ENCODE measurements at places on chromosomes 13 and 19.

DNA sequence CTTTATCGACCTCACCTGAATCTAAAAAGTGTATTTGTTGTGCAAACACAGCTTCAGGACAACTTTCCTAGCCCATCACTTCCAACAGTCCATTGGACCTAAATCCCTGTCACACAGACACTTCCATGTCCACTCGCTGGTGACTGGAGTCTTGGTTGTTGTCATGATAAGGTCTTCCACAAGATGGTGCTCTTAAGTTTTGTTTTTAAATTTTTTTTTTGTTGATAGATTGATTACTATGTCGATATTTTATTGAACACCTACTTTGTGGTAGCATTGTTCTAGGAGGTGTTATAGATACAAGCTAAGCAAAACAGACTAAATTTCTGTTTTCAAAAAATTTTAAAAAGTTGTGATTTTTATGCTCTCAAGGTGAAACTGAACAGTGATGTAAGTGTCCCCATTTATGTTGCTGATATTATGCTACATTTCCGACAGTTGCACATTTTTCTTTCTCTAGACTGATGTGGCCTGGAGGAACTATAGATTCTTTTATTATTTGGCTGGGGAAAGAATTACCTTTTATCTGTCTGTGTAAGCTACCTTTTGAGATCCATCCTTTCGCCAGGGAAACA, 8.1 kb upstream of the ERICH6B start:
- no peak for DNase-seq

GRCh38 chr13:41315443-41316047, 4.5 kb downstream of the NAA16 start:
- no peak for DNase-seq

DNA sequence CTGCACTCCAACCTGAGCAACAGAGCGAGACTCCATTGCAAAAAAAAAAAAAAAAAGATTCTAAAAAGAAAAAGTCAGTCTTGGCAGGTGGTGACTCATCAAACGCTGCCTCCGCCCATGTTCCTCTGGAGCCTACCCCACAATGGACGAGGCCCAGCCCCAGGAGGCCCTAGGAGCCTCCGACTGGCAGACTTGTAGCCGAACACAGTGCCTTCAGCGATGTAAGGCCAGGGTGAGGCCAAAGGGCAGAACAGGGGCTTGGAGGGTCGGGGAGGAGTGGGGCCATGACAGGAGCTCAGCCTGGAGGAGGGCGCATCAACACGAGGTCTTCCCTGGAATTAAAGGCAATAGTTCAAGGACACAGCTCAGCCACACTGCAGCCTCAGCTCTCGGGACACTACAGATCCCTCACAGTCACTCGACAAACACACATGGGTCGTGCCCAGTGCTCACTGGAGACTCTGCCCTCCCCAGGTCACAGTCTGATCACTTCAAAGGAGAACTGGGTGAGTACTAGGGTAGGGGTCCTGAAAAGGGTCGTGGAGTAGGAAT, 5.1 kb downstream of the USE1 start:
- no peak for DNase-seq

DNA sequence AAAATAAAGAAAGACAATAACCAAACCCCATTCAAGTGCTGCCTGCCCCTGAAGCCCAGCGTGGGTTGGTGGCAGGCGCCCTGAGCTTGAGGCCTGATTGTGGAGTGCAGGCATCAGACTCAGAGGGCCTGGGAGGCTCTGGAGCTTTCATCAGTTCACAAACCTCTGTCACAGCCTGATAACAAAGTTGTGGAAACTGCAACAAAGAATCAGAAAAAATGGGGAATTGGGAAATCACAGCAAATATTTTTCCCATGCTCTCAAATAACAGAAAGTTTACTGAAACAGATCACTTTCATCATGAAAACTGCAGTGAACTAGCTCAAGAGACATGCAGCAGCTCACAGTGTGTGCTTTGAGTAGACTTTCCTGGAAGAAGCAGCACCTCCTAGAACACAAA, 793.6 kb downstream of the UQCRFS1 start:
- no peak for DNase-seq

- no peak for DNase-seq
These were observed 10.5 kb upstream of the ZNF112 start for GRCh38 chr19:44367024-44367423.

DNA sequence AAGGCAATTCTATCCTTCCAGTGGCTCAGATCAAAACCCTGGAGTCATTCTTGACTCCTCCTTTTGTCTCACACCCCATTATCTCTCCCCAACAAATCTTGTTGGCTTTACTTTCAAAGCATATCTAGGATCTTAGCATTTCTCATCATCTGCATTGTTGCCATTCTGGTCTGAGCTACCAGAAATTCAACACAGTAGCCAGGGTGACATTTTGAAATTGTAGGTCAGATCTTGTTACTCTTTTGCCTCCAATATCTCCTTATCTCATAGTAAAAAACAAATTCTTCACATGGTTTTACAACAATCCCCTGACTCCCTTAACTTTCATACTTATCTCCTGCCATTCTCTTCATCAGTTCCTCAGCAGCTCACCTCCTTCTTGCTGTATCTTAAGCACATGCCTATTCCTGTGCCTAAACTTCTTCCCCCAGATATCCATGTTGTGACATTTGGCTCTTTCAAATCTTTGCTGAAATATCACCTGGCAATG, 115.8 kb downstream of the KLF5 start:
- no peak for DNase-seq

- no peak for DNase-seq
These were observed 97.9 kb downstream of the DLEU7 start for GRCh38 chr13:50745542-50746115.

GRCh38 chr19:3784607-3785450, 1.4 kb downstream of the MATK start:
- peak; percentile 41 for DNase-seq

- no peak for DNase-seq
These were observed 240.6 kb upstream of the ZNF507 start for GRCh38 chr19:32104850-32105235.

DNA sequence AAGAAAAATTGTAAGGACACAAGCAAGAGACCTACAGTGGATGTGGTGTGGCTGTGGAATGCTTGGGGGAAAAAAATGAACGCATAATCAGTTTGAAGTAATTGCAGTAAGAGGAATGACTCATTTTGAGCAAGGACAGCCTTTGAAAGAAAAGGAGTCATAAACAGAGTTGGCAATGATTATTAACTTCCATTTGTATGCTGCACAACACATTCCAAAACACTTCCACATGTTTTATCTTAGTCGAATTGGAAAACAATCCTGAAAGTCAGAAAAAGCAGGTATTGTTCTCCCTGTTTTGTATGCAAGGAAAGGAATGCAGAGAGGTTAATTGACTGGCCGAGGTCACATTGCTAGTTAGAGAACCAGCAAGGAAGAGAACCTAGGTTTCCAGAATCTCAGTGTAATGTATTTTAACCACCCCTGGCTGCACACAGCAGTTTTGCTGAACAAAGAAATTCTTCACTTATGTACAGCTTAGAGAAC, 630.0 kb upstream of the MIR17HG start:
- no peak for DNase-seq

- DNase-seq: no peak
These were observed 99.4 kb downstream of the MIPEP start for GRCh38 chr13:23789576-23790346.

- DNase-seq: no peak
These were observed 24.7 kb downstream of the PNPLA6 start for GRCh38 chr19:7560255-7560654.

GRCh38 chr13:114141261-114141996, 9.0 kb upstream of the RASA3 start:
- no peak for DNase-seq

GRCh38 chr13:76871432-76871831, 14.8 kb downstream of the KCTD12 start:
- DNase-seq: no peak

DNA sequence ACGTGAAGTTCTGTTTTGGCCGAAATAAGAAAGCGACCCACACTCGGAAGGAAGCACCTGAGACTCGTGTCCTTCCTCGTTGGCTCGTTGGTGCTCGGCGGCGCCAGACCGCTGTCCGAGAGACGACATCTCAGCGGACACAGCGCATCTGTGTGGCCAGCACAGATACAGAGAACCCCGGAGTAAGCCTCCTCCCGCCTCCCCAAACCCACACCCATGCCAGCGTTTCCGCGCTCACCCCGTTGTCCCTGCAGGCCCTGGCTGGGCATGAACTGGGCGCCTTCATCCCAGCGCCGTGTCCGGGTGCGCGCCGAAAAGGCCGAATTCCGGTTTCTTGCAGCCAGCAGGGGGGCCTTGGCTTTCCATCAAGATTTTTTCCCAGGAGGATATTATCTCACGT, 127.6 kb downstream of the SOX1 start:
- no peak for DNase-seq

GRCh38 chr13:75897386-75897785, 261.3 kb downstream of the LMO7 start:
- DNase-seq: no peak

GRCh38 chr19:46813839-46814358, 25.5 kb upstream of the SLC1A5 start:
- no peak for DNase-seq

DNA sequence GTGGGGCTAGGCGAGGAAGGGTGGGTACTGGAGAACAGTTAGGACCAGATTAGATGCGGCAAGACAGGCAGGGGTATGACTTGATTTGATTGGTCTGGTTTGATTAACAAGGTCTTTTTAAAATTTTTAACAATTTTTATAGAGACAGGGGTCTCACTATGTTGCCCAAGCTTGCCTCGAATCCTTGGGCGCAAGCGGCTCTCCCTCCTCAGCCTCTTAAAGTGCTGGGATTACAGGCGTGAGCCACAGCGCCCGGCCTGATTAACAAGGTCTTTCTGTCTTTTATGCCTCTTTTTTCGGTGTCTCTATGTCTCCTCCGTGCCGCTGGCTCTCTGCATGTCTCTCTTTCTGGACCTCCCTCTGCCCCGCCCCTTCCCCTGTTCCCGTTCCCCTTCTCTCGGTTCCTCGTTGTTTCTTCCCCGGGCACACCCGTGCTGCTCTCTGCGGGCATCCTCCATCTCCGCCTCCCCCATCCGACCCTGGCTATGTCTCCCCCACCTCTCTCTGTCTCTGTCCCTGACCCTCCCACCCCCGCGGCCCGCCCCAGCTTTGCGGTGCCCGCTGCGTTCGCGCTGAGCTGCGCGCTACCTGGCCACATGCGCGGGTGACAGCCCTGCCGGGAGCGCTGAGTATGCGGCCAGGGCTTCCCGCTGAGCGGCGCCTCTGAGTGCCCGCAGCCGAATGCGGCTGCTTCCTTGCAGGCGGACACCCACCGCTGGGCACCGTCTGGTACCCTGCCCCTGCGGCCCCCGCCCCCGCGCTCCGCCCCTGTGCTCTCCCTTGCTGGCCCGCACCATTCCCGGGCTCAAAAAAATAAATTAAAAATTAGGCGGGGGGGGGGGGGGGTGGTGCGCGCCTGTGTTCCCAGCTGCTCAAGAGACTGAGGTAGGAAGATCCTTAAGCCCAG, 8.1 kb upstream of the SDHAF1 start:
- no peak for DNase-seq

GRCh38 chr13:53028637-53029203, at the start of gene OLFM4:
Gene OLFM4 (plus strand): TSS chr13:53028813. CDS start chr13:53028837, 24 bp downstream.
- DNase-seq: no peak

DNA sequence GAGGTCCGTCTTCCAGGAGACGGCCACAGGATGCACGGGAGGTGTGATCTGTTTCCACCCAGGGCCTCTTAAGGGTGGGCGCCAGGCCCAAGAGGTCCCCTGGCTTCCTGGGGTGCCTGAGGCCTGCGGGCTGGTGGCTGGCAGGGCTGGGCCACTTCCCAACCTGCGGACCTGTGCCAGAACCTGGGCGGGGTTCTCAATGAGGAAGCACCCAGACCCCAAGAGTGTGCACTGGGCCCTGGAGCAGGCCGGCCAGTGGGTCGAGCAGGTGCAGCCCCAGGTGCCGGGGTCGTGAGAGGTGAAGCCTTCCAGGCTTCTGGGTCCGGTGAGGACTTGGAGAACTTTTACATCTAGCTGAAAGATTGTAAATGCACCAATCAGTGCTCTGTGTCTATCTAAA, 6.7 kb upstream of the MICU2 start:
- DNase-seq: no peak

DNA sequence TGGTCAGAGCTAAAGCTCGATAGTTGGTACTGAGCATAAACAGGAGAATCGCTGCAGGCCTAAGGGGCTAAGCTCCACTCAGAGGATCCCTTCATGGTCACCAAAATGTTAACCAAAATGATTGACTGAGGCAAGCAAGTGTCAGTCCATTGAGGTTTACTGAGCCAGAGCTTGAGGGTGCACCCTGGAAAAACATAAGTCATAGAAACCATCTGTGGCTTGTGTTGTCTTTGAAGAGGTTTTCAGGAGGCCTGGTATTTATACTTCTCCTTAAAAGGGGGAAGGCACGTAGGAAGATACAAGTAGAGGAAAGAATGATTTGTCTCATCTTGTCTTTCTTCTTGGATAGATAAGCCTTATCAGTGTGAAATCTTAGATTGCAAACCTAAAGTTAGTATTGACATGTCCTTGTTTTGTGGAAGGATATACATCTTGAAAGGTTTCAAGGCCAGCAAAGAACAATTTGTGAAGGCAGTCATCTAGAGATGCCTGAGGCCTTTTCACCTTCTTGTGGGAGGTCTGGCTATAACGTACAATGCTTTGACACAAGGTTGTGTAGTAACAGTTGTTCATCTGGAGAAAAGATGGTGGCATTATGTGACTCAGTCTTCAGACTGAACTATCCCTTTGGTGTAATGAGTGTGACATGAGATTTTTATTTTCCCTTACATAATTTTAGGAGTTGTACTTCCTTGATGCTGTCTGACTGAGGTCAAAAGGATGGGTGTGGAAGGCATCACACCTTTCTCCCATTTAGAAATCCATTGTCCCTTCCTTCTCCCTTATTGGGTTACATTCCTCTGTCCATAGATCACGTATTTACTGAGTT, 14.7 kb upstream of the CEACAM6 start:
- DNase-seq: no peak

DNA sequence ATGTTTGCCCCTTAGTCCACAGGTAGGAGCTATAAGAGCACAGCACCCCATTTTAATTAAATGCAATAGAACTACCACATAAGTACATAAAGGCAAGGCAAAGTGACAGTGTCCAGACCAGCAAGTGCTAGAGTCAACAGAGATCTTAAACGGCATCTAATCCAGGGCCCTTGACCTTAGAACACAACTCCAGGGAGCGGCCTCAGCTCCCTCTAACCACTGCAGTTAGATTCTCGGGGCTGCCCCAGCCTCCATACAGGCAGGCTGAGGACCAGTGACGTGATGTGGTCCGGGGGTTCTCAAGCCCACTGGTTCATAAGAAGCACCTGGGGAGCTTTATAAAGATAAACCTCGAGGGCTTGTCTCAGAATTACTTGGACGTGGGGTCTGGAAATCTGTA, 10.0 kb upstream of the ATP12A start:
- no peak for DNase-seq

GRCh38 chr13:93948162-93948922, 531.1 kb downstream of the DCT start:
- DNase-seq: no peak

- DNase-seq: no peak
These were observed 1388.0 kb downstream of the EFNB2 start for GRCh38 chr13:105147461-105147860.

All from SW 1271 (cell line).